ENCODE measurements at places on chromosomes 12 and 14.

GRCh38 chr14:104985675-104986486, at the start of gene CLBA1:
TSS of gene CLBA1 (plus strand) at chr14:104985788. CDS start at chr14:104986432, 644 bp downstream.
- peak; percentile 54 for DNase-seq

DNA sequence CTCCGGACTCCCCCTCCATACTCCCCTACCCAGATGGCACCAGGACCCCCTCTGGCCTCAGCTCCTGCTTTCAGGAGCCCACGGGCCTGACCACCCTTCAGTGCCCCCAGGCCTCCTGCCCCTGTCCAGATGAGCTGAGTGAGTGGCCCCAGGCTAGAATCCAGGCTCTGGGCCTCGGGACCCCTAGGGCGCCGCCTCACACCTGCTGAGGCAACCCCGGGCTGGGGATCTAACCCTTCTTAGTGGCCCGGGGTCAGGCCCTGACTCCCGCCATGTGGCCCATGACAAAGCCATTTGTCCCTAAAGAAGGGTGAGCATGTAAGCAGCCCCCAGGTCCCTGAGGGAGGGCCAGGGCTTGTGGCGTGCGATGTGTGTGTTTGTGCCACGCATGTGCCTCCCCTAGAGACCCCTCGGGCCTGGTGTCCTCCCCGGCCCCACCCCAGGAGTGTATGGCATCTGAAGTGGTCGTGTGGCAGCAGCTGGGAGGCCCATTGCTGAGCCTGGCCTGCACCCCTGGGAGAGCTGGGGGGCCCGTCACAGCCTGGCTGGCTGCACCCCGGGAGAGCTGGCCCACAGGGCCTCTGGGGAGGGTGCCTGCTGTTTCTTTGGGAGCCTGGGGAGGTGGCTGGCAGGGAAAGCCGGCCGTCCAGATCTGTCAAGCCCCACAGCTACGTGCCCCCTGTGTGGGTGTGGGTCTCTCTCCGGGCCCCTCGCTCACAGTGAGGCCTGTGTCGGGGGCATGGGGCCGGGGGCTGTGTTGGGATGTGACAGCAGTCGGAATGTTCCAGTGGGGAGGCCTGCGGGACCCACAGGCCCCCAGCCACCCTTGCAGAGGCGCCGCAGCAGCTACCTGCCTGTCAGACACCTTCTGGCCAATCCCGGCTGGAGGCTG, 7.8 kb downstream of the FBRSL1 start:
- no peak for DNase-seq

- no peak for DNase-seq
These were observed 49.4 kb downstream of the NOVA1 start for GRCh38 chr14:26548406-26548805.

DNA sequence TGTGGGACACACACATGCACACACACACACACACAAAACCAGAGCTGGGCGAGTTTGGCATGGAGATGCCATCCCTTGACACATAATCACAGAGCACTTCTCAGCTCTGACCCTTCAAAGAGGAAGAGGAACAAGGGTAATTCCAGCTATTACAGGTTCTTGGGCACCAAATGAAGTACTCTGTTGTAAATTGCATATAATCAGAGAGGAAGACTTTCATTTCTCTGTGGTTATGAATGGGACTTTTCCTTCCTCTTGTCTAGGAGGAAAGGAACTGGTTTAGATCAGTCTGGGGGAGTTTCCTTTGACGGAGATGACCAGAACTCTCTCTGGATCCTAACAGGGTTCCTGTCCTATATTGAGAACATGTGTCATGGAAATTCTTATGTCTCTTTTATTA, 26.4 kb upstream of the FGF6 start:
- no peak for DNase-seq

- peak; percentile 72 for DNase-seq
These were observed 29.7 kb downstream of the CCDC85C start for GRCh38 chr14:99574099-99574880.

GRCh38 chr14:32329146-32329545, at the start of gene AKAP6:
TSS of gene AKAP6 (plus strand) at chr14:32329298. CDS start at chr14:32433494, 104,196 bp downstream.
- DNase-seq, result no peak

- DNase-seq, result no peak
These were observed 7.6 kb upstream of the RTL1 start for GRCh38 chr14:100910888-100911664.

DNA sequence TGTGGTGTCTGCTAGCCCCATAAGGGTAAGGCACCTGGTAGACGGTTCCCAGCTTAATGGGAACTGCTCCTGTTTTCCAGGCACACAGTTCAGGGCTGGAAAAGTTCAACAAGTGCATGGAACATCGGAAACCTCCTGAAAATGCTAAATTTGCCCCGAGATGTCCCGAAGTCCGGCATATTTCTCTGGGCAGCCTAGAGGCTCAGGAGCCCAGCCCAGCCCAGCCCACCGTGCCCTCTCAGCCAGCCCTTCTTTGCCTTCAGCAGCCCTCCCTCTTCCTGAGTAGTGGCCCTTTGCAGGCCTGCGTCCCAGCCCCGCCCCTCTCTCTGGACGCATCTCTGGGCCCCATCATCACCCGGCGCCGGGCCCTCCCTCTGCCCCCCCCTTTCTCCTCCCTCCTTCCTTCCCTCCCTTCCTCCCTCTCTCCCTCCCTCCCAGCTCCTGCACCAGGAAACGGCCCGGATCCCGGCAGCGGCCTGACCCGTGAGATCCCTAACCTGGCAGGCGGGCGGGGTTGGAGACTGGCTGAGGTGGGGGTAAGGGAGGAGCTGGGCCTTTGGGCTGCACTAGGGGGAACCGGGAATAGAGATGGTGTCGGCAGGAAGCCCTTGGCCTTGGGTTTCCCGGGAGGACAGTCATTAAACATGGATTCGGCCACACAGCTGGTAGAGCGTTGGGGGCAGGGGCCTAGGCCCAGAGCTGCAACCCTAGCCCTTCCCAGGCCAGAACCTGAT, at the start of gene BCL2L2:
Gene BCL2L2, plus strand, starts transcription at position 422 of the 734 bp plus-strand sequence. CDS start 935 bp downstream, outside the sequence.
- DNase-seq, result peak; percentile 59

- DNase-seq, result no peak
These were observed at the start of gene SLC48A1 for GRCh38 chr12:47773062-47773857. TSS of gene SLC48A1 (plus strand) at chr12:47773238. CDS start at chr12:47773305, 67 bp downstream.

GRCh38 chr14:30884901-30885300, 10.5 kb downstream of the COCH start:
- no peak for DNase-seq

DNA sequence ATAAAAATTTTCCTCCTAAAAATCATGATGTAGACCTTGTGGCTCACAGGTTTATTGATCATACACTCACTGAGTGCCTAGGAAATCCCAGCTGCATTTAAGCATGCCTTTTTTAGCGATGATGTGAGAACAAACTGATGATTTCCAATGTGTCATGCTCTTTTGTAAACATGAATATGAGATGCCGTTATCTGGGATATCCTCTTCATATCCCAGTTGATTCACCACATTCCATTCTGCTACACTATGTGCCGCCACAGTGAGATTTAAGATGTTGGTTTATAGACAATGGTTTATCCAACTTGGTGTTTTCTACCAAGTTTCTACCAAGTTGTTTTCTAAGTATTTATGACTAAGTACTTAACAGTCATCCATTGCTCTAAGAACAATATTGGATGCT, 5.2 kb downstream of the OR4E1 start:
- no peak for DNase-seq

DNA sequence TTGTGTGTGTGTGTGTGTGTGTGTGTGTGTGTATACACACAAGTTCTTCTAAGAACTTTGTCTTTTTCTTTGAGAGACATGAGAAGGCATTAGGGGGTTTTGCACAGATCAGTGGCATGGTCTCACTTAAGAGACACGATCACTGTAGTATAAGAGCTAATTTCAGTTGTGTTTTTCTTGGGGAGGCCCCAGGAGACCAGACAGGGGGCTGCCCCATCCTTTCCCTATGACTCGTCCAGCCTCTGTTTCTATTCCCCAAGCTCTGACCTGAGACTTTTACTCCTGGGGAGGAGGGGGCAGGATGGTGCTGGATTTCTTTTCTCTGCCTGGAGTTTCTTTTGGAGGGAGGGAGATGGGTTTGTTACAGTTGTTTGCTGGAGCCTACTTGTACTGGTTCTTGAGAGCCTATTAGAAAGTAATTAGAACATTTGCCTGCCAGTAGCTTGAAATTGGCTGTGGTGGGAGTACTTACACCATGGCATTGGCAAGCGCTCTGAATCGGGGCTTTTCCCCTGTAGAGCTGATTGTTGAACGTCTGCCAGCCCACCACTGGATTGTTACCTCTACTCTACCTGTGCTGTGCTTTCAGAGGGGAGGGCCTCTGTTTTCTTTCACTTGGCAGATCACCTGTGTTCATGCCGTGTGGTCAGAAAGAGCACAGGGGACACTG, 109.5 kb downstream of the TSPAN9 start:
- DNase-seq, result no peak

GRCh38 chr12:101181776-101182175, 28.3 kb downstream of the SLC5A8 start:
- no peak for DNase-seq

GRCh38 chr14:104460791-104461651, 118.5 kb upstream of the C14orf180 start:
- no peak for DNase-seq

DNA sequence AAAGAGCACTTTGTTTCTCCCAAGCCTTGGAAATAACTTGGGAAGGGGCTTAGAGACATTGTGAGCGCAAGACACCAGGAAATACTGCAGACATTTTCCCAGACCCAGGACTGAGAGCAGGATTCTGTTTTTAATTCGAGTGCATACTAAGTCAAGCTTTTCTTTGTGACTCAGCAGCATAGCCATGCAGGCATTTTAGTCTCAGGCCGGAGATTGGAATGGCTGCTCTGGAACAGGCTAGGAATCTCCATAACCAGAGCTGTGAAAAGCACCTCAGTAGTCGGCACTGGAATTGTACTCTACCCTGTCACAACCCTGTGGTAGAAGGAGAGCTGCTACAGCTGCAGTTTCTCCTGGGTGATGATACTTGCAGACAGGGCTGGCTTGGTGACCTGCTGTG, 28.9 kb upstream of the GARIN6 start:
- no peak for DNase-seq

DNA sequence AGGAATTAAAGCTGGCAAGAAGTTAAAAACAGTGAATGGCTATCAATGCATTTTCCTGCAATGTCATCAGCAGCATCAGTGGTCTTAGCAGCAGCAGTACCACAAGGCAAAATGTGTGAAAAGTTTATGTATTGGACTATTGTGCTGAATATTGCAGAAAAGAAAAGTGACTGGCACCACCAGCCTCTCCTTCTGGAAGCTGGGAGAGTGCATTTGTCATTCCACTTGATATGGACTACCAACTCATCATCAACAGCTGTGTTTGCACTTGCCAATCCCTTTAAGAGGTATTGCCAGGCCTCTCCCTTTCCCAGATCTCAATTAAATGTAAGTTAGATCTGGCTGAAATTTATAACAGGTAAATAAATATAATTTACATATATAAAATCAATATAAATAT, 151.0 kb upstream of the GZMB start:
- no peak for DNase-seq

GRCh38 chr12:50508414-50508813, 3.6 kb downstream of the DIP2B start:
- DNase-seq, result no peak

- DNase-seq, result no peak
These were observed 1.6 kb downstream of the PYM1 start for GRCh38 chr12:55925870-55926737.

DNA sequence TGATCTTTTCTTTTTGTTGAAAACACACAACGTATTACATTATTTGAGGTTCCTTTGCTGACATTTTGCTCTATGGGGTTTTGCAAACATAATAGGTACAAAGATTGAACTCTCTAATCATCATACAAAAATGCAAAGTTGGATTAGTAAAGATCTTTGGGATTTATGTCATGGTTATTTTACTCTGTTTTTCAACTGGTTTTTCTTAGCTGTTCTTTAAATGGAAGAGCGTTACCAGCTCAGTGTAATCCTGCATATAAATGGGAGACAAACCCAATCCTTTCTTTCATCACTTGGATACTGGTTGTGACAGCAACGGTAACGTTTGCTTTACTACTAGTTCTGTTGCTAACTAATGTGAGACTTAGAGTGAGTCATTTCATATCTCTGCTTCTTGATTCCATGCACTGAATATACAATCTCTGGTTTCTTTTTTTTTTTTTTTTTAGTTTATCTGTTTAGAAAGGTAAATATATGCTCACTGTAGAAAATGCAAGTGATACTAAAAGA, 104.9 kb upstream of the NOVA1 start:
- no peak for DNase-seq

DNA sequence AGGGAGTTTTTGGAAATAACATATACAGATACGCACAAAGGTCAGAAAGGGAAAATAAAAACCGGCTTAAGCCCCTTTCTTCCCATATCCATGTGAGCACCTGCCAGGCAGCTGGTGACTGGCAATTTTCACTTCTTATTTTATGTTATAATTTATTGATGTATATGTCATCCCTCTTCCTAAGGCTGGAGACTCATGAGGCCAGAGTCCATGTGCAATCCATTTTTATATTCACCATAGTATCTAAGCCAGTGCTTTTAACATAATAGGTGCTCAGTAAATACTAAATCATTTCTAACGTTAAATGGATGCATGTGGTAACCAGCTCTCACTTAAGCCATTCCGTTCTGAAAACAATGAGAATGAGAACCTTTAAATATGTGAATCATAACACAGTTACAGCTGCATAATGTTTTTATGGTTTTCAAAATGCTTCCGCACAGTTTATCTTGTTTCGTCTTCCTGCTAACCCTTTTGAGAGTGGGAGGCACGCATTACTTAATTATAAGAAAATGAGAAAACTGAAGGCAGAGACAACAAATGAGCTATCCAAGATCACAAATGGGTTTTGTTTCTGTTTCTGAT, 178.3 kb downstream of the CACNA1C start:
- DNase-seq, result no peak

GRCh38 chr14:85416771-85417170, 113.2 kb upstream of the FLRT2 start:
- peak; percentile 65 for DNase-seq

GRCh38 chr14:50573862-50574261, 13.9 kb downstream of the ATL1 start:
- no peak for DNase-seq

GRCh38 chr14:84252706-84253105, 1277.2 kb upstream of the FLRT2 start:
- no peak for DNase-seq

DNA sequence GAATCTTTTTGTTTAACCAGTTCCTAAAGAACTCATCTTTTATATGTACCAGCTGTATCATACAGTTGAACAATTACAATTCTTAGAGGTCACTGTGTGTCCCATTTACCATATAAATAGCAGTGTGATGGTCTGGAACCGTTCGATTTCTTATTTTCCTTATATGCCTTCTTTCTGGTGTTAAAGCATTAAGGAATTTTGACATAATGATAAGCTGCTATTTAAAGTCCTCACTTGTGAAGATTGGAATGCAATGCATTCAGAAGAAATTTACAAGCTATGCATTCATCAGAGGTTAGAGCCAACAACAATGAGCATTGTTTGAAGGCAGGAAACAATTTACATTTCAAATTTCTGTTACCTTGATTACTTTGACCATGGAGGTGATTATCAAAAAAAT, 80.0 kb upstream of the PRICKLE1 start:
- DNase-seq, result no peak

- DNase-seq, result peak; percentile 27
These were observed 24.5 kb downstream of the FIGNL2 start for GRCh38 chr12:51823875-51824565.

DNA sequence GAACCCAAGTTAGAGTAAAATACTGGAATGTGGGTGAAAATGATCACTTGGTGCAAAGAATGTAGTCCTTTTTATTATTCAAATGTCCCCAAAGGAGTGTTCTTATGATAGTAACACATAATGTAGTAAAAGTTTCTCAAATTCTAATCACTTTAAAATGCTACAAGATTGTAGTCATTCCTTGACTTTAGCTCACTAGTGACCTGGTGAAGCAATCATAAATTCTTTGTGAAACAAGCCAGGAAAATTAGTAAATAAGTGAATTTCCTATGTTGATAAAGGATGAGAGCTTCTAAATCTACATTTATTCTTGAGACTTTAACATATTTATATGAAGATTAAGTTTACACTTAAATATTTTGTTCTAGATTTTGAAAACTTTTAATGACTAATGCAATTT, 30.7 kb upstream of the SLC17A8 start:
- no peak for DNase-seq
